Right atrium auricular region (tissue), 2 donors: ENCODE measurements at places on chromosomes 2 and 18.
A peak's percentile ranks its signal among the peaks of the same experiment; 100 is the strongest.

GRCh38 chr18:5145168-5145825 lies 51.8 kb downstream of the AKAIN1 start:
- no peak overlapping the region for H3K4me3 ChIP-seq
- DNase-seq, result no peak

DNA sequence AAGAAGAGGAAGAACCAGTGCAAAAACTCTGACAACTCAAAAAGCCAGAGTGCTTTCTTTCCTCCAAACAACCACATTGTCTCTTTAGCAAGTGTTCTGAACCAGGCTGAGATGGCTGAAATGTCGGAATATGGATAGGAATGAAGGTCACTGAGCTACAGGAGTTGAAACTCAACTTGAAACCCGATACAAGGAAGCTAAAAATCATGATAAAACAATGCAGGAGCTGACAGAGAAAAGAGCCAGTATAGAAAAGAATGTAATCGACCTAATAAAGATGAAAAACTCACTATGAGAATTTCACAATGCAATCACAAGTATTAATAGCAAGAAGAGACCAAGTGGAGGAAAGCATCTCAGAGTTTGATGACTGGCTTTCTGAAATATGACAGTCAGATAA lies 15.0 kb upstream of the EIF2AK3 start:
- no peaks in the 10 kb centered on the region for H3K4me1 ChIP-seq
- H3K36me3 ChIP-seq, result no peaks in the 10 kb centered on the region
- no peak overlapping the region for H3K4me3 ChIP-seq
- DNase-seq, result no peak
- no peak overlapping the region for H3K27ac ChIP-seq

DNA sequence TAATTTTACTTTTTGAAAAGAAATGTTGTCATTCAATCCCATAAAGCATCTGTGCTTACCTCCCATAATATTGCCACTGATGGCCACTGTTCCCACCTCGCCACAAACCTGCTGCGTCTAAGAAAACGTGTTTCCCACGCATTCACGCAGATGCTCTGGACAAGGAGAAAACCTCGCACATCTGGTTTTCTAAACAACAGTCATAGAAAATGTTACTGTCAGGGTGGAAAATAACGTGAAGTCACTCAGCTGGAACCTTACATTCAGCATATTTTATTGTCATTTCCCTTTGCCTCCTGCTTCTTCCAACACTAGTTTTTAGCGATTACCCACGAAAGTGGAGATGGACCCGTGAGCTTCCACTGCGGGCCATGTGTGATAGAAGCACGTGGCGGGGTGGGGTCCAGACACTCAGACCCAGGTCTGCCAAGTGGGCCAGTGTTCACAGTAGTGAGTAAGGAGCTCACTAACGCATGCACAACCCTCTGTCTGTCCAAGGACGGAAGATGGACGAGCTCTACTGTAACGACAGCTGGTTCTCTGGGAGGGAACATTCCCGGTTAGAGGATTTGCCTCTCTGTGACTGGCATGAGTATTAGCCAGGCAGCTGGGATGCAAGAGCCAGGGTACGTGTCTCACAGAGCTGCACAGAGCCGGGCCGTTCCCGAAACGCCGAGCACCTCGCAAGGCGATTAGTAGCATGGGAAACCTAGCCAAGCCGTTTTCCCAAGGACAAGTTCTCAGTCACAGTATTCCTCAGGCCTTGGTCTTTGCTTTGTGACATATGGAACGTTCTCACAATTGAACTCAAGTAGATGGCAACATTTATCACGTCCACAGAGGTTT lies 94.5 kb downstream of the MTCL1 start:
- no peaks in the 10 kb centered on the region for H3K36me3 ChIP-seq
- H3K27ac ChIP-seq, result no peak overlapping the region
- no peaks in the 10 kb centered on the region for H3K4me1 ChIP-seq
- H3K27me3 ChIP-seq, result no peaks in the 10 kb centered on the region

GRCh38 chr2:225112362-225113126 lies 70.3 kb upstream of the DOCK10 start:
- DNase-seq, result no peak
- no peaks in the 10 kb centered on the region for H3K27me3 ChIP-seq
- H3K27ac ChIP-seq, result no peak overlapping the region
- H3K4me3 ChIP-seq, result no peak overlapping the region
- H3K4me1 ChIP-seq, result no peaks in the 10 kb centered on the region

DNA sequence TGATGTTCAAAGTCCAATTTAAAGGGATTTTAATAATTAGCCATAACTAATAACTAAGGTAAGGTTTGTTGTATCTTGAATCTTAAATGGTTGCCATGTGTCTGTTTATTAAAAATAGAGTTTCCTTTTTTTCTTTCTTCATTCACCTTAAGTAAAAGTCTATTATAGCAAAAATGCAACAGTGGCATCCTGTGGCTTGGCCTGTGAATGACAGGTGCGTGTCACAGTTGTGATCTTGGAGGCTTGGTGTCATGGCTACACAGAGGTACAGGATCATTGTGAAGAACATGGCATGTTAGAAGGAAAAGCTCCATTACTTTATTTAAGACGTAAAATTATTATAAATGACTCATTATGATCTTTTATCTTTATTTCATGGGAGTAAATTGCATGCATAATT lies 246.1 kb downstream of the BCL2 start:
- no peaks in the 10 kb centered on the region for H3K27me3 ChIP-seq
- H3K4me3 ChIP-seq, result no peak overlapping the region
- no peaks in the 10 kb centered on the region for H3K36me3 ChIP-seq
- no peak overlapping the region for H3K27ac ChIP-seq
- no peaks in the 10 kb centered on the region for H3K4me1 ChIP-seq

DNA sequence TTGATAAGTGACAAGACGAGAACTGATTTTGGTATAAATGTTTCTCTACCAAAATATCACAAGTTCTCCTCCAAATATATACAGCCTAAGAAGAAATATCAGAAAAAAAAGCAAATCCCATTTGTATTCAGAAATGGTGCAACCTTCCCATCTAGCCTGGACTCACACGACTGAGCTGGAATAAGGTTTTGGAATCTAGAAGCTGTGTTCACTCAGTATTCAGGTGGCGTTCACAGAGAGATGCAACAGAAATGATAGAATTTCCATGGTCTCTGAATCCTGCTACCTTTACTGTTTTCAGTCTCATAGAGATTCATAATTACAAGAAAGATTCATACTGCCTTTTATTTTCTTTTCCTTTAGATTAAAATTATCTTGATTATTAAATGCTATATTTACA lies 347.2 kb upstream of the TRIB2 start:
- DNase-seq, result no peak
- H3K4me1 ChIP-seq, result no peaks in the 10 kb centered on the region
- H3K4me3 ChIP-seq, result no peak overlapping the region
- no peaks in the 10 kb centered on the region for H3K27me3 ChIP-seq

DNA sequence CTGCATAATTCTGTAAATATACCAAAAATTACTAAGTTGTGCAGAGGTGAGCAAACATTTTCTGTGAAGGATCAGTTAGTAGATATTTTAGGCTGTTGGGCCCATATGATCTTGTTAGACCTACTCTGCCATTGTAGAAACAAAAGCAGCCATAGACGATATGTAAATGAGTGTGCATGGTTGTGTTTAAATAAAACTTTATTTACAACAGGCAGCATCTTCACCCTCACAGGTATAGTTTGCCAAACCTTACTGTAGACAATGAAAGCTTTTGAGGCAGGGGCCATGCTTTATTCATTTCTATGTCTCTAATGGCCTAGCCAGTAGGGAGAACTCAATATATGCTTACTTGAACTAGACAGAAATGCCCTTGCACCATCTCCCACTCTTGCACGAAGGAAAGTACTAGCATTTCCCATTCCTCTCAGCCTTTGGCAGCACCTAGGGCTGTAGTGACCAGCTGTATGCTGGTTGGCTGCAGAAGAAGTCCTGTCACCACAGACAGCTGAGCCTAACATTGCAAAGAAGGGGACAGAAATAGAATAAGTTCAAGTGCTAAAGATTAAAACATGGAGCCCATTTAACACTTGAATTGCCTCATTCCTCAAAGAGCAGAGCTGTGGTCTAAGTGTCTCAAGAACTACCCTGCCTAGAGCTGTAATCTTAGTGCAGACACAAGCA lies 305.1 kb upstream of the MGAT5 start:
- no peak overlapping the region for H3K4me3 ChIP-seq
- no peak for DNase-seq
- no peaks in the 10 kb centered on the region for H3K36me3 ChIP-seq
- no peaks in the 10 kb centered on the region for H3K27me3 ChIP-seq

GRCh38 chr2:150569761-150570160 lies 82.3 kb upstream of the RND3 start:
- no peak for DNase-seq
- no peaks in the 10 kb centered on the region for H3K36me3 ChIP-seq
- no peak overlapping the region for H3K4me3 ChIP-seq
- no peak overlapping the region for H3K27ac ChIP-seq
- H3K27me3 ChIP-seq, result no peaks in the 10 kb centered on the region
- no peaks in the 10 kb centered on the region for H3K4me1 ChIP-seq

DNA sequence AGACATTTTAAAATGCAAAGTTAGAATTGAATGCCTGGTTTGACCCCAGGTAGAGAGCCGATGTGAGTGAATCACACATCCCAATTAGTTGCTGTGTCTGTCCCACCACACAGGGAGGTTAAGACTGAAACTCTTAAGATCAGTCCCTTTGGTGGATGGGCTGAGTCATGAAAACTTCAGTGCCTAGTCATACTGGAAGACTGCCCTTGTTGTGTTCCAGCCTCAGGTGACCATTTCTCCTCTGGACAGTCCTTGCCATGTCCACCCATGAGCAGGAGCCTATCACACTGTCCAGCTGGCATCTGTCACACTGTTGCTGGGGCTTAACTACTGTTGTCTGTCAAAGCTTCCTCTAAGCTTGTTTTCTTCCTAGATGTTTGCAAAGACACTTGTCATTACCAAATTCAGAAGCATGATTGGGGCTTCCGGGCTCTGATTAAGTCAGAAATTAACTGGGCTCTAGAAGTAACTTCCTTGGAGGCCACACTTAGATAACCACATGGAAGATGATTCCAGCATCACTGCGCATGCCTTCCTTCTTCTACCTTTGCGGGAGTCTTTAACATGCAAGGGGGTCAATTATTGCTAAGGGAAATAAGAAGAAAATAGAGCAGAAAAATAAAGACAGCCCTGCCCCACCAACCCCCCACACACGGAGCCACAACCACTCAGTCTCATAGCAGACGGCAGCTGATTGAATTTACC lies 21.3 kb downstream of the CYRIA start:
- DNase-seq, result no peak
- H3K36me3 ChIP-seq, result no peaks in the 10 kb centered on the region
- no peaks in the 10 kb centered on the region for H3K27me3 ChIP-seq
- H3K4me3 ChIP-seq, result no peak overlapping the region
- no peak overlapping the region for H3K27ac ChIP-seq

DNA sequence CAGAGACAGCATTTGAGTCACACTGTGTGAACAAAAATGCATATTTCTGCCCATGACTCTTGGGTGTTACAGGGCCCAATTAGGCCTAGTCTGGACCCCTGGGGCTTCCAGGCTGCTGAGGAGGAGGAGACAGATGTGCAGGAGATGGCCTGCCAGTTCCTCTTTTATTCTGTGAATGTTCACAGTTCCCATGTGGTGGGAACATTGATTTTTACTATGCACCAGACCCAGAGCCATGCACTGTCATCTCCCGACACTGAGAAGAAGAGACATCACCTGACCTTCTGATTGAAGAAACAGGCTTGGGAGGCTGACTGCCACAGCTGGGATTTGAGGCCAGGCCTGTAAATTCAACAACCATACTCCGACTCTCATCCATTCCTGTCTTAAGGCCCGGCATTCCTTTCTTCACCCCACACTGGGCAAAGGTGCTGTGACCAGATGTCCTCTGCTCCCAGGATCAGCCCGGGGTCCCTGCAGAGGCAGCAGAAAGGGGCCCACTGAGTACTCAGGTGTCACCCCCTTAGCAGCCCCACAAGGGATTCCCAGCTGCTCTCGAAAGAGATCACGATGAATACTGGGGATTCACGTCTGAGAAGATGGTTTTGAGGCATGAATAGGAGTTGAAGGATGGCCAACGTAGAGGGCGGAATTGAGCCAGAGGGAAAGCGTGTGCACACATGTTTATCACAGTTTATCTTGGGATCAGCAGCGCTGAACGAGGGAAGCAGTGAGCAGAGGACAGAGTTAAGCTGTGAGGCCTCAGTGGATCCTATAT lies 3.6 kb upstream of the TFCP2L1 start:
- DNase-seq, result peak; percentile 32
- no peaks in the 10 kb centered on the region for H3K36me3 ChIP-seq
- no peak overlapping the region for H3K4me3 ChIP-seq
- no peaks in the 10 kb centered on the region for H3K27me3 ChIP-seq

DNA sequence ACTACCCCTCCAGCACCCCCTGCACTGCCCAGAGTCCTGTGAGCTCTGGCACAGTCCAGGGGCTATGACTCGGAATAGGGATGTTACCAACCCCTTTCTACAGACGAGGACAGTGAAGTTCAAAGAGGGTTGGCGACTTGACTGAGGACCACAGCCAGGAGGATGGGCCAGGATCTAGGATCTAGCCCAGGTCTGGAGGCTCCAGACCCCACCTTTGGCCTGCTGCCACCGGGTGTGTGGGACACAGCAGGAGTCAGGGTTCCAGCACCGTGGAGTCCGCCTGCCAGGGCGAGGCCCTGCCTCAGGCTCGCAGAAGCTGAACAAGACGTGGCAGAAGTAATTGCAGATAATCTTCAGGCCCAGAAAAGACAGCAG lies 37.9 kb upstream of the GPC1 start:
- no peak for DNase-seq
- H3K27ac ChIP-seq, result no peak overlapping the region
- H3K4me1 ChIP-seq, result no peaks in the 10 kb centered on the region

DNA sequence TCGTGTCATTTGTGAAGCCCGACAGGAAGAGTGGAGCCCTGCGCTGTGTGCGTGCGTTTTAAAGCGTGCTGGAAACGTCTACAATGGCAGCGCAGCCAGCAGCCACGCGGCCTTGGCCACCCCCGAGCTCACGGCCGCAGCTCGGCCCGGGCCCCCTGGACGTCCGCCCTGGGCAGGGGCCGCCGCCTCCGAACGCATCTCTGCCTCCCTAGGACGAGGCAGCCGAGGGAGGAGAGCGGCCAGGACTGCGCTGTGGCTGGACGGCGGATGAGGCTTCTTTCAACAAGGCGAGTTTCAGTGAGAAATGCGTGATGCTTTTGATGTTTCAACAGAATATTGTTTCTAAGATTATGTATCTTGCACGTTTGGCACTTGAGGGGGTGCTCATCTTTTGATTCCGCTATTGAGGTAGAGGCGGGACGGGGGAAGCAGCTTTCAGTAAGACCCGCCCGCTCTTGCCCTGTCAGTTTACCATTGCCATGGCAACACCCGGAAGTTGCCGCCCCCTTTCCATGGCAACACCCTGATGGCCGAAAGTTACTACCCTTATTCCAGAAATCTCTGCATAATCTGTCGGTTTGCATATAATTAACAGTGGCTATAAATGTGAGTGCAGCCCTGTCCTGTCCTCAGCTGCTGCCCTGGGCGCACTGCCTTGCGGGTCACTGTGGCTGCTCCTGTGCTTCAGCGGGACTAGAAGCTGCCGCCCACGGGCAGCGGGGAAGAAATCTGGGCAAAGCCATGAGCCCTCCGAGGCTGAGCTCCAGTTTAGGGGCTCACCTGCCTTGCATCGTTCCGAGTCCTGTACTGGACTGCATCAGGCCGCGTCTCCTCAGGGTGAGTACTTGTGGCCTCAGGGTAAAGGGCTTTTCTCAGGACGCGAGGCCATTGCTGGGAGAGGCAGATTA lies 38.6 kb downstream of the ADNP2 start:
- peak overlapping the region; percentile 58 for H3K4me3 ChIP-seq
- no peak overlapping the region for H3K27ac ChIP-seq
- DNase-seq, result peak; percentile 86
- H3K36me3 ChIP-seq, result no peaks in the 10 kb centered on the region

GRCh38 chr2:185665251-185665814 lies 73.3 kb upstream of the FSIP2 start:
- H3K27ac ChIP-seq, result no peak overlapping the region
- H3K36me3 ChIP-seq, result no peaks in the 10 kb centered on the region
- no peaks in the 10 kb centered on the region for H3K27me3 ChIP-seq
